ENCODE measurements at places on chromosomes 5 and 9. TPM values are rescaled to one million over a fixed set of nuclear protein-coding genes. Genes with fewer than 3 reads are reported as not detected.

The CNTFR gene
- 19.5 TPM for total RNA-seq

The PTPDC1 gene
- 16.9 TPM for total RNA-seq

The POLR1E gene
- total RNA-seq = 26.7 TPM

The MYMK gene
- 2.8 TPM for total RNA-seq

The EFCAB9 gene
- total RNA-seq = not detected

The RLN1 gene
- total RNA-seq = 0.64 TPM

The CDC25C gene
- total RNA-seq = 5.1 TPM

The CDO1 gene
- 70.7 TPM for total RNA-seq

The DBH gene
- total RNA-seq = 1.1 TPM

The STOML2 gene
- total RNA-seq = 108 TPM

All from metanephros (tissue), 2 donors.